ENCODE measurements at places on chromosomes 4 and X.

DNA sequence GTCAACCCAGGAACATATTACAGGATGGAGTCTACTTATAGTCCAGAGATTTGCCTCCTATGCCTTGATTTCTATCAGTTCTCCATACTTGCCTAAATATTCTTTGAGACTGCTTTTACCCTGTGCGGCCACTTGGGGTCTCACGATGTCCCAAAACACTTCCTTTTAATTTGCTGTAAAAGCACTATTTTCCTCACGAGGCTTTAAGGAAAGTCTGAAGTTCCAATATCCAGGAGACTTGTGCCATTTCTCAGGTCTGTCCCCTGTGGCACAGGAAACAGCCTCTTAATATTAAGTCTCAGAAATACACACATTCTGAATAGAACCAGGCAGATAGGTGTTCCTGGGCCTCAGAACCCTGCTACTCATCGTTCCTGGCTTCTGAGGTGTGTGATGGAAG is 142.9 kb downstream of the TMEM164 start:
- DNase-seq: peak; percentile 27

- no peak for DNase-seq
These were observed 7.2 kb upstream of the CTAG2 start for GRCh38 chrX:154660541-154660940.

- DNase-seq: peak; percentile 12
These were observed 111.8 kb upstream of the MAP3K15 start for GRCh38 chrX:19627081-19627480.

GRCh38 chrX:140163371-140164159 is 198.2 kb upstream of the CXorf66 start:
- DNase-seq: peak; percentile 67

DNA sequence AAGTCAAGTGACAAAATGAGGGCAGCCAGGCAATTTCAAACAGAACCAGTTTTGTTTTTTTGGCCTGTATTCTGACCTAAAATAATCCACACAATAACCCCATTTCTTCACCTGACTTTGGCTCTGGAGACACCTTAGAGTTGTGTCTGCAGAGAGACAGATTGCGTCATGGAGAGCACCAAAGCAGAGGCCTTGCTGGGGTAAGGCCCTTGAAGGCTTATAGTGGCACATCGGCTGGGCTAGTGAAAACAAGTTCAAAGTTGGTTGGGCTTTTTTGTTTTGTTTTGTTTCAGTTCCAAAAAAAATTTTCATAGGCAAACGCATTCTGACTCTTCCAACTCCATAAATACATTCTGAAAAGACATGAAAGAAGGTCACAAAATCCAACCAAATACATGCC is 34.4 kb downstream of the PARM1 start:
- no peak for DNase-seq

DNA sequence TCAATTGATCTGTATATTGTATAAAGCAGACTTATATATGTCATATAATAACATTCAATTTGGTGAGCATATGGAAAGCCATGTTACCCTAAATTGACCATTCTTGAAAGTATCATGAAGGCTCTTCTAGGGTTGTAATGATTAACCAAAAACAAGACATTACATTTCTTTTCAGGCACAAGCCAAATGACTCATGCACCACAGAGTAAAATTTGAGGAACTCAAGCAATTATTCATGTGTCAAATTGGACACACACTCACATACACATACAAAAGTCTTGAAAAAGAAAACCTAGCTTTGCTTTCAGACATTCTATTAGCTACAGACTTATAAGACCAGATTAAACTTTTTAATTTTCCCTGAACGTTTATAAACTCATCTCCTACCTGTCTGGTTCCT is 146.5 kb upstream of the PCDH18 start:
- peak; percentile 52 for DNase-seq

DNA sequence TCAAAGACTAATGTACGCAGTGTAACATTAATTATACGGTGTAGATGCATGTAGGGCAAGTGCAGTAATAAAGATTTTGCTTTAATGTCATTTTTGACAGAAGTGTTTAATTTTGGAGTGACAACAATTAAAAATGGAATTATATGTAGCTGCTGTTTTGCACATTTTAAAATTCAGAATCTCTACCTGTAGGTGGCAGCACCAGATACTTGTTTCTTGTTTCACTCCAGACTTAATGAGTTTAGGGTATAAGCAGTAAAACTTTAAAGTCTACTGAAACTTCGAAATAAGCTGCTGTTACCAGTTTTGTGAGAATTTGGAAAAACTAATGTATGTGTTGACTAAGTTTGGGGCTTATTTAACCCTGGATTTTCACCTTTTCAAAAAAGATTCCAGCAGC is 144.9 kb downstream of the POLA1 start:
- peak; percentile 32 for DNase-seq

DNA sequence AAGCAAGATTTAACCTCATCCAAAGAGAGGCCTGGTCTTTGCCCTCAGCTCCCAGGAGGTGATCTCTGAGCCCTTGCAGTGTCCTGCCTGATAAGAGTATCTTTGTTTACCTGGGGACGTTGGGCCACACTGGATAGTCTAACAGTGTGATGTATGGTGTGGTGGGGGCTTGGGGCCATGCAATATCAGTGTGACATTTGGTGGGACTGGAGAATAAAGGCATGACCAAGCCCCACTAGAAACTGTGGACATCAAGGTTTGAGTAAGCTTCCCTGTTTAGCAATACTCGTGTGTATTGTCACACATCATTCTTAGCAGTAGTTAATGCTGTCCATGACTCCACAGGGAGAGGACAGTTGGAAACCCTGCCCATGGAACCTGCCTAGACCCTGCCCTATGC is 34.4 kb downstream of the BBS12 start:
- DNase-seq: no peak

- peak; percentile 63 for DNase-seq
These were observed 6.3 kb downstream of the FNIP2 start for GRCh38 chr4:158775091-158775651.

DNA sequence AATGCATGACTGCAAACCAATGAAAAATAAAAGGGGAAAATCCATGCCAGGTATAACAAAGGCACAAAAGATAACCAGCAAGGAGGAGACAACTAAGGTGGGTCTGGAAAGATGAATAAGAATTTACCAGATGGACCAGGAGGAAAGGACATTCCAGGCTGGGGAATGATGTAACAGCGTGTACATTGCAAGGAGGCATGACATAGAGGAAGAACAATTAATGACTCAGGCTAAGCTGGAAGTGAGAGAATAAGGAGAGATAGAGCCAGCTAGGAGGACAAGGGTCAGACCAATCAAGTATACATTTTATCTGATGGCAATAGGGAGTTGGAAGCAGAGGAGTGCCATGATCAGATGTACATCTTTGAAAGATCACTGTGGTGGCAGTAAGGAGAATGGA is 57.0 kb downstream of the MTMR8 start:
- no peak for DNase-seq

- peak; percentile 67 for DNase-seq
These were observed 1.4 kb downstream of the PAQR3 start for GRCh38 chr4:78937837-78938236.

Data from RPMI7951 (cell line).